ENCODE measurements at places on chromosomes 16 and 17.

DNA sequence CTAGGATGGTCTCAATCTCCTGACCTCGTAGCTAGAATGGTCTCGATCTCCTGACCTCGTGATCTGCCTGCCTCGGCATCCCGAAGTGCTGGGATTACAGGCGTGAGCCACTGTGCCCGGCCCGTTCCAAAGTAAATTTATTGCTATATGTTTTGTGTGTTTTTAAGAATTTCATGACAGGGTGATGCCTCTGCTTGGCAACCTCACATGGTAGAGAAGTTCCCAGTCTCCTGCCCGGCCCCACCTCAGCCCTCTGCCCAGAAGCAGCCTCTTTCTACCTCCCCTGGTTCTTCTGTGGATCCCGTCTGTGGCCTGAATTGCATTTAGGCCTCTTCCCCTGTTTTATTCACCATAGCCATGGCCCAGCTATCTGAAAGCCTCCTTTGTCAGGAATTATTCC lies 55.0 kb downstream of the B9D1 start:
- no peak for DNase-seq

GRCh38 chr17:14289162-14289561 lies 11.7 kb upstream of the HS3ST3B1 start:
- no peak for DNase-seq

GRCh38 chr16:4435337-4436067 lies 9.8 kb downstream of the DNAJA3 start:
- peak; percentile 21 for DNase-seq

DNA sequence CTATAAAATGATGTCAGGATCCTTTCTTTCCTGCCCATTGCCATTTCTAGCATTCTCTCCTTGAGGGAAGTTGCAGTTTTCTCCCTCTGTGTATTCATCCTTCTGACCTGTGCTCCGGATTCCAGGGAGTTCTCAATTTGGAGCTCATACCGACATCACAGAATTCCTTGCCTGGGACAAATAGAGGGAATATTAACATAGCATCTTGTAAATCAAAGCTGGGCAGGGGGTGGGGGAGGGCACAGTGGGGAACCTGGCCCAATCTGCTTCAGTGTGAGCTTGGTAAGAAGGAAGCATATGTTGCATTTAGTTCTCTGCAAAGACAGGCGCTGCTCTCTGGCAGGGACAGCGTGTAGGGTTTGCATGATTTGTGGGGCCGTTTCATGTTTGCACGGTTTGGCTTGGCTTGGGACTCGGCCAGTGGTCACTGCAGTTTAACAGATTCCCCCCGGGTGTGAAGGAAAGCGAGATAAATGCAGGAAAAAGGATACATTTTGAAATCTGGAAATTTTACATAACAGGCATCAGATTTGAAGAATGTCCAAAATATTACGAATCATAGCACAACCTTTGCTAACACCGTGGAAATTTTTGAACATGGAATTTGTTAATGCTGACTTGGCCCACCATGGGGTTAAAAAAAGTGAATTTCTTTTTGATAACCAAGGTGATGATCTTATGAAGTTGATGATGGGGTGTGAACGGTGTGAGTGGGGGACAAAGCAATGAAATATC lies 178.0 kb downstream of the WWOX start:
- no peak for DNase-seq

GRCh38 chr17:53186001-53186400 lies 636.7 kb upstream of the KIF2B start:
- no peak for DNase-seq

DNA sequence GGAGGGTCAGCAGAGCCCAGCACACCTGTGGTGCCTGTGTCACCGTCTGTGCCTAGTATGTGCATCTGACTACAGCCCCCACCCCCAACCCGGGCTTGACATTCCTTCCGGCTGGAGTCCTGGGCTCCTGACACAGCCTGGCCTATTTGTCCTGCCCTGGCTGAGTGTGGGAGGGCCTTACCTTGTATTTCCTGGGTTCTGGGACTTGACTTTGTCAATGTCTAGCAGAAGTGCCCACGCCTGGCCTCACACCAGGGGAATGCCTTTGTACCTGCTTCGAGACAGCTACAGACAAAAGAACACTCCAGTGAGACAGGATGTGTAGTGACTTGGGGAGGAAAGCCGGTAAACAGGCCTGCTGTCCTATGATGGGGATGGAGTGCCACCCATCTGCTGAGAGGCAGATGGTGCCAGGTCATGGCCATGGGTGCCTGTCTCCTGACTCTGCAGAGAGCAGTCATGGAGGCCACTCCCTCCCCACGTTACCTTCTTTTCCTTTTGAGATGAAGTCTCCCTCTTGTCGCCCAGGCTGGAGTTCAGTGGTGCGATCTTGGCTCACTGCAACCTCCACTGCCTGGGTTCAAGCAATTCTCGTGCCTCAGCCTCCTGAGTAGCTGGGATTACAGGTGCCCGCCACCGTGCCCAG lies 42.8 kb downstream of the TNFRSF13B start:
- no peak for DNase-seq
